ENCODE measurements at places on chromosomes 1 and 21. TPM values are rescaled to one million over a fixed set of nuclear protein-coding genes. Genes with fewer than 3 reads are reported as not detected.

The S100A2 gene
- 0.89 TPM for polyA plus RNA-seq

The CHODL gene
- polyA plus RNA-seq, result 0.95 TPM

The CFAP107 gene
- not detected for polyA plus RNA-seq

DNA sequence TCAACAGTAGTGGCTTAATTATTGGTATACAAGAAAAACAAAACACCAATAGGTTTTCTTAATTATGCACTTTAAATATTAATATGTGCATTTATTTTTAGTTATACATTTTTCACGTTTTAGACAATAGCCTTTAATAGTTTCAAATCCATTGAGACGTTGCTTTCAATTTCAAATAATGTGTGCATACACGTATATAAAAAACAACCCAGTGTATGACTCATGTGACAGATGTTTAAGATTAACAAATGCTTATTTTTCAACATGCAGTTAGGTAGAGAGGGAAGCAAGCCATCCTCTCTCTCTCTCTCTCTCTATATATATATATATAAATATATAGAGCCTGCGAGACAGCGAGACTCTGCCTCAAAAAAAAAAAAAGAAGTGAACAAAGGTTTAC lies 24.3 kb downstream of the EYA3 start:
- no peak for DNase-seq

DNA sequence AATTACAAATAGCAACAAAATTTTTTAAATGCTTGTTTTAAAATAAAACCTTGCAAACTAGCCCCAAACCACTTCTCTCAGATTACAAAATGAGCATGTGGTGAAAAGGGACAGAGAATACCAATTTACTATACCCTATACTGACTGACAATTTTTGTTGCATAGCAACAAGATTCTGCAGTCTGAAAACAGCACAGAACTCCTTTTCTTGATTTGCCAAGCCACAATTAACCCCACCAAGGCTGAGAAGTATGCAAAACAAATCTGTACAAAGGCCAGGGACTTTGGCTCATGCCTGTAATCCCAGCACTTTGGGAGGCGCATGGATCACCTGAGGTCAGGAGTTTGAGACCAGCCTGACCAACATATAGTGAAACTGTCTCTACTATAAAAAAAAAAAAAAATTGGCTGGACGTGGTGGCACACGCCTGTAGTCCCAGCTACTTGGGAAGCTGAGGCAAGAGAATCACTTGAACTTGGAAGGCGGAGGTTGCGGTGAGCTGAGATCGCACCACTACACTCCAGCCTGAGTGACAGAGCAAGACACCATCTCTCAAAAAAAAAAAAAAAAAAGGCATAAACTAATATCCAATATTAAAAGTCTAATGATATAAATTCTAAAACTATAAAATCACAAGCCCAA lies 21.8 kb downstream of the ENAH start:
- DNase-seq, result no peak

GRCh38 chr1:94723894-94724293 lies 96.3 kb upstream of the SLC44A3 start:
- DNase-seq, result no peak

- no peak for DNase-seq
These were observed 44.6 kb downstream of the ZFYVE9 start for GRCh38 chr1:52186449-52186848.

DNA sequence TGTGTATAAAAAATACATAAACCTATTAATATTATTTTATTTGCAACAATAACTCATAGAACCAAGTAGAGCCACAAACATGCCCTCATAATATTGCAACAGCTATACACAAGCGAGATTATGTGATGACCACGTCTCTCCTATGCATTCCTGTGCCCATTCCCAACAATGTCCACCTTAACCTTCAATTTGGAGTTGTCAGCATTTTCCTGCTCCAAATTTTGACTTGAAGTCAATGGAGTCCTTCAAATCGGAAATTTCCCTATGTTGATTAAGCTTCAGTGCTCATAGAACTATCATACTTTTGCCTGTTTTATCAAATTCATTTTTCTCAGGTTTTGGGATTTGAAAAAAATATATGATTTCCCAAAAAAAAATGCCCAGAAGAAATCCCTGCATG lies 27.4 kb upstream of the FAM20B start:
- no peak for DNase-seq

DNA sequence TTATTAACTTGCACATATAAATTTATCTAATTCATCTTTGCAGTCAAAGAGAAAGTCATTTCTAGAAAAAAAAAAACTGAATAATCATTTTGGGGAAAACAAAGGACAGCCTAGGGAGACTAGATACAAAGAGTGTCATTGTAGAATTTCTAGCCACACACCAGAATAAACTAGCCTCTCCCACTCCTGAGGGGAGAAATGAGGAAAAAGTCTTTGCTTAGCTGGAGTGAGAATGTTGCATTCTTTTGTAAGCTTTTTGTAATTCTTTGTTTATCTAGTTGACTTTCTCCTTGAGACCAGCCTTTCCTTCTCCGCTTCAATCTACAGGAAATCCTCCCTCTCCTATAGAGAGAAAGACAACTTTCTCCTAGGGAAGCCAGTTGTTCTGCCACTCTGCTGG lies 15.9 kb upstream of the CGN start:
- DNase-seq, result no peak

GRCh38 chr1:229070168-229070567 lies 200.7 kb upstream of the RAB4A start:
- no peak for DNase-seq

All from GM23338 (cell line).